Hematopoietic multipotent progenitor cell (in vitro differentiated cells): ENCODE measurements at places on chromosomes 2 and 18. TPM values are rescaled to one million over a fixed set of nuclear protein-coding genes. Genes with fewer than 3 reads are reported as not detected.

TTLL4 gene
- total RNA-seq: 12.1 TPM

UPP2 gene
- total RNA-seq: not detected

REG3A gene
- total RNA-seq: not detected

IL1R2 gene
- not detected for total RNA-seq

EFR3B gene
- total RNA-seq: 0.27 TPM
